Activated naive CD8-positive, alpha-beta T cell treated with anti-CD3 and anti-CD28 coated beads, Interleukin-2, amount 50 U/mL, for 24 hours (primary cell): ENCODE measurements at places on chromosomes 2 and 18.

DNA sequence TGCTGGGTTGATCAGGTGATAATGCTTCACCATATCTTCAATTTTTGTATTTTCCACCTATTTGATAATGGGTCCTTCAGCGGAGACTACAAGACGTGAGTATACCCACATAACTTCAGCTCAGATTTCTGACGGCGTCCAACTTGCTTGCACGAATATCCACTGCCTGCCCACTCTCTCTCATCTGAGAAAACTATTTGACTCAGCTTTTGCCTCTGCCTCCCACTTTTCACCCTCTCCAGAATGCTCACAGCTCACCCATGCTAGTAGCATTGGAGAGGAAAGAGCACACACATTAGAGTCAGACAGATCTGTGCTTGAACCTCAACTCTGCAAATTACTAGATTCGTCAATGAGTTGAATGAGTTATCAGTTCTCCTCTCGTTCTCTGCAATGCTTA, 166.8 kb downstream of the BCL2 start:
- DNase-seq = no peak

DNA sequence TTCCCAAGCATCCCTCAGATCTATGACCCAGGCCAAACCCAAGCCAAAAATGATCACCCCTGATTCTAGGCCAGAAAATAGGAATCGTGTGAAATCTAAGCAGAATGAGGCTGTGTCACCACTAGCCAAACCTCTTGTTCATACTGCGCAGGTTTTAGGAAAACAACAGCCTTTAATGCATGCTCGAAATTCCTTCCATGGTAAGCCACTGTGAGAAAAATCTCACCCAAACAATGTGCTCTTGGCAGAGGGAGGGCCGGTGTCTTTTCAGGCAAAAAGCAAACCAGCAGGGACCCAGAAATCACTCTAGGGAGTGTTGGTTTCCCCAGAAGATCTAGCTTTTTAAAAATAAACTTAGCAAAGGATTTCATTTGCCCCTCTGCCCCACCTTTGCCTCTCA, 71.2 kb upstream of the FOSL2 start:
- no peak for DNase-seq

DNA sequence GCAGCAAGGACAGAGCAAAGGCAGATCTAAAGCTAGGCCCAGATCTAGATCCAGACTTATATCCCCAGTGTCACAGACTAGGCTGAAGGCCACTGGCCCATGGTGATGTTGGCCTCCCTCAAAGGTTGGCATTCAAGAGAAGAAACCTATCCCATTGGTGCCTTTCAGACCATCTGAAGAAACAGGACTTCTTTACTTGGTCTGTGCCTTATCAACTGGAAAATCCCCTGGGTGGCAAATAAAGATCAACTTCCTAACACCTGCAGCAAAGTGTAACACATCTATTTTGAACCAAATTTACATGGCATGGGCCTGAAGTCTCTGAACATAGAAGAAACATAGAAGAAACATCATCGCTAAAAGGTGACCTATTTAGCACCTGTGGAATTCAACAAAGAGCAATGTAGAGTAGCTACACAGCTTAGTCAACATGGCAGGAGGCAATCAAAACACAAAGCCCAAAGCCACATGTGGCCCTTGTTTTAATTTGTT, 35.8 kb downstream of the METTL4 start:
- no peak for DNase-seq

DNA sequence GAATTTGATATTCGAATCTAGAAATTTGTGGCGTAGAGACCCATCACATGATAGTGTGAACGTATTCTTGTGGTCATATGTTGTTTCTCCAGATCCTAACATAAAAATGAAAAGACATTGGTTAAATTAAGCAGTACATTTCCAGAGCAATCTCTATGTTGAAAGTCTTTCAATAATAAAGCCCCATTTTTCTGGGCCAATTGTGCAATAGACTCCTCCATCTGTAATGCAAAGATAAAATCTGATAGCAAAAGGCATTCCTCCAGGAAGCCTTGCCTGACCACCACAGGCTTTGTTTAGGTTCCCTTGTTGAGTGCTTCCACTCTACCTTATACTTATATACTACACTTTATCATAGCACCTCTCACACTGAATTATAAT, 31.3 kb downstream of the APOB start:
- no peak for DNase-seq

GRCh38 chr2:206250041-206250897, 24.2 kb upstream of the ZDBF2 start:
- no peak for DNase-seq

DNA sequence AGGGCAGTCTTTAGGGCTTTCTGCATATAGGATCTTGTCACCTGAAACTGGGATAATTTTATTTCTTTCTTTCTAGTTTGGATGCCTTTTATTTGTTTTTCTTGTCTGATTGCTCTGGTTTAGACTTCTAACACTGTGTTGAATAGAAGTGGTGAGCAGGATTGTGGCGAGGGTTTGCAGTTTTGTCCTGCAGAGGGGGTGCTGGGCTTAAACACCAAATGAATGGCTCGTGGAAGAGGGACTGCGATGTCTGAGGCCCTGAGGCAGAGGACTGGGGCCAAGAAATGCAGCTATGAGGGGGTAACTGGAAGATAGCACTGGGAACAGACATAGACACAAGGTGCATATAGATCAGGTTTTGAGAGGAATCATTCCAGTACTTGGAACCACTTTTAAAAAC, 20.5 kb downstream of the UBE2F start:
- no peak for DNase-seq

GRCh38 chr2:142974288-142975024, 97.0 kb downstream of the KYNU start:
- DNase-seq = no peak

- no peak for DNase-seq
Measured at GRCh38 chr2:151476287-151476686, 66.6 kb downstream of the RIF1 start.

GRCh38 chr2:165572151-165572550, 102.7 kb downstream of the CSRNP3 start:
- no peak for DNase-seq

- DNase-seq = no peak
Measured at GRCh38 chr2:168519534-168520308, 63.6 kb downstream of the CERS6 start.

- DNase-seq = no peak
Measured at GRCh38 chr2:124959581-124959980, 934.5 kb downstream of the CNTNAP5 start.

DNA sequence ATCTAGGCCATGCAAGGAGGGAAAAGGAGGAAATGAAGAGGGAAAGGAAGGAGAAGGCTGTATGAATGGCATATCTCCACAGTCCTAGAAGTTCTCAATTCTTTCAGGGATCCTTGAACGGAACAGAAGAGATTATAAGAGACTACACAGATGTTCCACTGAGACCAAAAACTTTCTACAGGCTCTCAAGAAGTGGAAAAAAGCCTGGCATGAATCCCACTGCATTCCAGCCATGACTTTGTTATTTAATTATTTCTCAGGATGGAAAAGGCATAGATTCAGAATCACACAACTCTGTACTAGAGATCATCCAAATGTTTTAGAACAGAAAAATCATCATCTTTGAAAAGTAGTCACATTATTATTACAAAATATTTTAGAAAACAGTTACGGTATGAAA, 131.7 kb upstream of the CDH20 start:
- DNase-seq = no peak

DNA sequence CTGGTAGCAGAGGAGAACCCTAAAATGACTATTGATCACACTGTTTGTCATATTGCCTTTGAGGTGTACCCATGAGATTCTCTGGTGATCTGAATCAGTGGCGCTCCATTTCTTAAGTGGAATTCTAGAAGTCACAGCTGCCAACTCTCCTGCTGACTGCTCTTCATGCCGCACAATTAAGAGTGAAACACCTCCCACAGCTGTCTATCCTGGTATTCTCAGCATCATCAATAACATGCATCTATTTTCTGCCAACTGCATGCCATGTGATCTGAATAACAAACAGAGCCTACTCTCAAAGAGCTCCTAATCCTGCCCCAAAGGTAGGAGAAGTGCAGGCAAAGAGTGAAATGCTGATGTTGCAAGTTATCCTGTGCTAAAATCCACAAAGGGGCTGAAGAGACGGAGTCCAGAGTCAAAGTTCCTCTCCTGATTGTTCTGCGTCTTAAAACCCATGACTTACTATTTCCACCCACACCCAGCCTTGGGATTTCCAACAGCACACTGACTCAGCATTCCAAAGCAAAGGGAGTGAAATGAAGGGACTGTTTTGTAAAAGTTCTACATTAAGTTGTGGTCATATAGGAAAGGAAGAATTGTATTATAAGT, 13.7 kb upstream of the DAPL1 start:
- DNase-seq = no peak

DNA sequence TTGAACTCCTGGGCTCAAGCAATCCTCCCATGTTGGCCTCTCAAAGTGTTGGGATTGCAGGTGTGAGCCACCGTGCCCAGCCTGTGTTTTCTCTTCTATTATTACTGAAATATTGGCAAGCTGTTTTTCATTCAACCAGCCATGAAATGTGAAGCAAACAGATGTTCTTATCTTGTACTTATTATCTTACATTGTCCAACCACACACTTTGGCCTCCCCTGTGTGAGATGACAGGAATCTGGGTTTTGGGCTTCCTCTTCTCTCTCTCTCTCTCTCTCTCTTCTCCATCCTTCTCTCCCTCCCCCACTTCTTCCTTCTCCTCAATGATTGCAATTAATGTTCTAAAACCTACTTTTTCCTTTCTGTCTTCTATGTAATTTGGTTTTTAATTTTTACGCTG, 33.1 kb downstream of the RAMP1 start:
- no peak for DNase-seq

DNA sequence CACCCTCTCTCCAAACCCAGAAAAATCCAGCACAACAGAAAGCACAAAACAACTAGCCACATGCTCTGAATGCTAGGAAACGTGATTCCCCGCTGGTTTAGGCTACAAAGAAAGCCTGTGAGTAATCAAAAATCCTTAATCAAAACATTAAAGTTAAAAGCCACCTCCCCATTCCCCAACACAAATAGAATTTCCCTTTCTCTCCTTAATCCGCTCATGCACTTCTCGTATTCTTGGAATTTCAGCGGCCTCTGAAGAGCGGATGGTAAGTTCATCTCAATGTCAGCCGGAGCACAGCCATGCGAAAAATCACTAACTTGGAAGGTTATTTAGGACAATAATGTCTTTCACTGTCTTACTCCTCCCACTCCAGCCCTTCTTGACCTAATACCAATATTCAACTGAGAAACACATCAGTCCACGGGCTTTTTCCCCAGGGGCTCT, 126.7 kb downstream of the OSBPL1A start:
- no peak for DNase-seq

- no peak for DNase-seq
Measured at GRCh38 chr18:23864624-23865023, 149.9 kb upstream of the TTC39C start.

GRCh38 chr2:176285321-176285720, 16.1 kb downstream of the MTX2 start:
- no peak for DNase-seq

DNA sequence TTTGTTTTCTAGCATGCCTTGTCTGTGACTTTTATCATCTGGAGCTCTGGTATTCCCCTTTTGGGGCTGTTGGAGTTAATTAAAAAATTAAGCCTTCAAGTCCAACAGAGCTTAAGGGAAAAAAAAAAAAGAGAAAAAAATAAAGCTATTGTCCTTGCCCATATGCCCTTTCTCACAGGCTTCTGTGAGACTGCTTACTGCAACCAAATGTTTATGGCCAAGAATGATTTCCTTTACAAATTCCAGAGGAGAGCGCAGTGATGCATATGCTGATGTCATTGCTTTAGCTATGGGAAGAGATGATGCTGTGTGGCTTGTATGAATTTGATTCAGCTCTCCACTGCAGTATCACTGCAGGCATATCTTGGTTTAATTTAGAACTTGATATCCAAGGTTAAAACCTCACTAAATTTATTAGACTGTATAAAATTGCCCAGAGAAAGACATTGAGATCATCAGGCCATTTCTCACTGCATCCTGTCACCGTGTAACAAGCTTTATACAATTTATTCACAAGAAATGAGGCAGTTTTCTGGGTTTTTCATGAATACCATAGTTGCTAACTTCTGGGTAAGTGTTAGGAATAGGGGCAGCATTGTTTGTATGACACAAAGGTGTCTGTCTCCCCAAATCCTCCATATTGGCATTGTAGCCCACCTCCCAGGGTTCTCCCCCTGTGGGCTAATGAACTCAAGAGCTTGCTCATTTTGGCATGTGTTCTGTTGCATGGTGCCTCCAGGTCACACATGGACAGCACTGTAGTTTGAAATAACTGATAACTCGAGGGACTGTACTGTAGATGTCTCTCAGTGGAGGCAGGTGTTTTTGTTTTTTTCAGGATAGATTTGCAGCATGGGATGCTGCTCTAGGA, 85.0 kb downstream of the TANC1 start:
- DNase-seq = no peak

GRCh38 chr2:44397447-44398175, 35.9 kb downstream of the CAMKMT start:
- DNase-seq = no peak

- DNase-seq = no peak
Measured at GRCh38 chr2:206396211-206396610, 47.1 kb upstream of the ADAM23 start.

DNA sequence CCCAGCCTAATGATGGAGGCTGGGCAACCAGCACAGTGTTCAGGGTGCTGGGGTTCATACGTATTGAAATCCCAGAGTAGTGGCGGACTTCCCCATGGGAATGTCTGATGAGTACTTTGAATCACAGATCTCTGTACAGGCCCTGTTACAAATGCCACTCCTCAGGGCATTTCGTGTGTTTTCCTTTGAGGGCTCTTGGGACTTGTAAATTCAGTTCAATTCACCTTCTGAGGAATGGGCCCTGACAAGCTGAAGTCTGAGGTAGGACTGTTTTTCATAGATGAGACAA, 288 bp upstream of the RDH14 start:
- DNase-seq = no peak

- no peak for DNase-seq
Measured at GRCh38 chr18:38993342-38993741, 1427.7 kb upstream of the CELF4 start.

GRCh38 chr2:15889442-15890123, 50.8 kb upstream of the MYCN start:
- DNase-seq = no peak

DNA sequence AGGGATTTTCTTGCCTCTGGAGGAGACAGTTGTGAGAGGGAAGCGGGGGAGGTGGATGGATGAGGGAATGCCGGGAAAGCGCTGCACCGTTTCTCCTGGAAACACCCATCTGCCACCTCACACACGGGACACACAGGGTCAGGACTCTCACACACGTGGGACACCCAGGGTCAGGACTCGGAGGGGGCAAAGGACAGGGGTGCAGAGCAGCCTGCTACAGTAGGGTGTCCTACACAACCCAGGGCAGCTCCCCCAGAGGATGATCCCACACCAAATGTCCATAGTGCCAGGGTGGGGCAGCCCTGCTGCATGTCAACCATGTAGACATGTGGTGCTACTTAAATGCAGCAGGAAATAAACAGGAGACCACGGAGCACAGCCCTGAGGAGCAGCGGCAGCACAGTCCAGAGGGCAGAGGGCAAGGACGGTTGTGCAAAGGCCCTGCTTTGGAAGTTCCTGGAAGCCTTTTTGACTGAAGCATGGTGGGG, 5.1 kb downstream of the RAMP1 start:
- no peak for DNase-seq
